Effector CD8-positive, alpha-beta T cell (primary cell): ENCODE measurements at places on chromosomes 3 and 15.

DNA sequence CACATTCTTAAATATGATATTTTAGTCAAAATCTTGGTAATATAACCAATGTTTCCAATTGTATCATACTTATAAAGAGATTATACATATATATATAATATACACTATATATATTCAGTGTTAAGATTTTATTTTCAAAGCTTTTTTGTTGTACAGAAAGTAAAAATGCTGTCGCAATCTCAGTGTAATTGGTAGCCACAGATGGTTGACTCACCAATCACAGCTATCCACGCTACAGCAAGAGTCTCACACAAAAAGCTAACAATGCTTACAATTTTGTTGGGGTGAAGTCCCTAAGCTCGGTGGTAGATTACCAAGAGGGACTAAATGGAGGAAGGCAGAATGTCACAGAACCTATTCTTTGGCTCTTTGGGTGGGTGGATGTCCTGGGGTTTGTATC is 16.9 kb upstream of the CFAP161 start:
- DNase-seq = no peak

- no peak for DNase-seq
Observed at GRCh38 chr3:96264701-96265100, 549.7 kb upstream of the EPHA6 start.

GRCh38 chr3:37646865-37647264 is 214.8 kb upstream of the CTDSPL start:
- DNase-seq = no peak

GRCh38 chr3:165206454-165207266 is 10.5 kb upstream of the SLITRK3 start:
- no peak for DNase-seq

DNA sequence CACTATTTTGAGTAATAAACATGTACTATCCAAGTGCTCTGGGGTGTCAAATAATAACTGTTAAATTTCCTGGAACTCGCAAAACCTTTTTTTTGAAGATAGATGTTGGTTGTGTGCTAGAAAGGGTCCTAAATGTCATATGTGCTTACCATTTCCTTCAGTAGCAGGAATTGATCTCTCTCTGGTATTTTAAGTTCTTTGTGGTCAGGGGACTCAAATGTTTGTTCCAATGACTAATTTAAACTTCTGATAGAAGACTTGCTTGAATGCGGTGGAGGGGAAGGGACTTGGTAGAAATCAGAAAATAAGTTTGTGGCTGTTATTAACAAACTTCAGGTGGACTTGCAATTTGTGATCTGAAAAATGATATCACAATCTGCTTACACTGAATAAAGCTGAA is 26.8 kb downstream of the ARIH2 start:
- DNase-seq = no peak

DNA sequence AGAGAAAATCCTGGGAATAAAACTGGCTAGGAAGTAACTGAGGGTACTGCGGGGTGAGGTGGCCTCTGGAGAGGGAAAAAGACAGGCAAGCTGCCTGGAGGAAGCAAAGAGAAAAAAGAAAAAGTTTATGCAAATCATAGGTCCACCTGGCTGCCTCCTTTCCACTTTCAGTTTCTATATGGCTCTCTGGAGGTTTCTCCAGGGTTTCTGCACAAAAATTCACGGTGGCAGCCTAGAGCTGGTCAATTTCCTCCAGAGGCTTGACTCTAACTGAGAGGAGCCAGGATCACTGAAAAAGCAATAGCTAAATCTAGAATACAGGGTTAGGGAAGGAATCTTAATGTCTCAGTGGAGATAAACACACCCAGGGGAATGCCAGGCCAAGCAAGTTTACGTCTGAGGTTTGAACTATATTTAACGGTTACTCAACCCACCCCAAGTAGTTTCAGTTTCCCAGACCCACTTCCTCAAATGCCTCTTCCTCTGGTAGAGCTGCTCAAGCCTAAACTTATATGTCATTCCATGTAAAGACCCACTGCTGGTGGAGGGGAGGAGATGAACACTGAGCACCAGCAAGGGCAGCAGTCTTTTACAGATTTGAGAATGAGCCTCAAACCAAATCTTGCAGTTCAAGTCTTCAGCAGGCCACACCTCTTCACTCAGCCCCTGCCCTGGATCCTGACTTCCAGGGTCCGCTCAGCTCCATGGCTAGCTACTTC is 5.7 kb downstream of the LYSMD2 start:
- no peak for DNase-seq

GRCh38 chr3:24043985-24044384 is 98.9 kb downstream of the NR1D2 start:
- no peak for DNase-seq

DNA sequence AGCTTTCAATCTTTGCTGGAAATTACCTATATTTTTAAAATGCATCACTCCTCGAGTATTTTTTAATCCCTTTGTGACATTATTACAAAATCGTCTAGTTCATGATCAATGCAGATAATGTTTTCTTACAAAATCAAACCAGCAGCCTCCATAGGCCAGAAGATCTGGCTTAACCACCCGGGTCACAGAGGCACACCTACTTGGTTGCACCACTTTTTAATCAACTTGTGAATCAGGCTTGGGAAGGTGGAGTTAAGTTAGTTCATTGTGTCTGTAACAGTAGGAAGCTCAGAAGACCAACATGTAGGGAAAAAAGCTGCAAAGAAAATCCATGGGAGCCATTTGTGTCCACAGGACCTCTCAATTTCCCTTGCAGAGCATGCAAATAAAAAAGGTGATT is 148.0 kb downstream of the TP63 start:
- DNase-seq = no peak

- DNase-seq = no peak
Observed at GRCh38 chr15:81029414-81030300, 28.9 kb downstream of the TLNRD1 start.

DNA sequence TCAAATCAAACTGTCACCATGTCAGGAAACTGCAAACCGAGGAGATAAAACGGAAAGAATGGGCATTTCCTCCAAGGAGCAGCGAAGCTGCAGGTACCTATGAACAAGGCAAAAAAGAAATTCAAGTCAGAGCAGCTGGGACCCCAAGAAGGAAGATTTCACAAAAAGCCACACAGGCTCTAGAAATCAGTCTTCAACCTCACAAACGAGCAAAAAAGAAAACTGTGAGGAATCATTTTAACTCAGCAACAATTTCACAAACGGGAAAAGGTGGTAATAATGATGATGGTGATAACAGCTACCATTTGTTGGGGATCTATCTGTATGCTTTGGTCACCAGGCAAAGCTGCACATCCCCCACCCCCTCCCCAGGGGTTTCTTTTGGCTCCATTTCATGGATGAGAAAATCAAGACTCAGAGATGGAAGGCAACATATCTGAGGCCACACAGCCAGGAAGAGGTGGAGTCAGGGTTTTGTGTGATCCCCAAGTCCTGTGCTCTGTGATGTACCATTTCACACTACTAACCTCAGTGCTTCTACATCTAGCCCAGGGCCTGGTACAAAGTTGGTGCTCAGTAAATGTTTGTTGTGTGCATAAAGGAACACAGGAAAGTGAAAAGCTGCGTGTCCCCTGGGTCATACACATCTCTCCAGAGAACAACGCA is 109.9 kb downstream of the IQSEC1 start:
- no peak for DNase-seq

DNA sequence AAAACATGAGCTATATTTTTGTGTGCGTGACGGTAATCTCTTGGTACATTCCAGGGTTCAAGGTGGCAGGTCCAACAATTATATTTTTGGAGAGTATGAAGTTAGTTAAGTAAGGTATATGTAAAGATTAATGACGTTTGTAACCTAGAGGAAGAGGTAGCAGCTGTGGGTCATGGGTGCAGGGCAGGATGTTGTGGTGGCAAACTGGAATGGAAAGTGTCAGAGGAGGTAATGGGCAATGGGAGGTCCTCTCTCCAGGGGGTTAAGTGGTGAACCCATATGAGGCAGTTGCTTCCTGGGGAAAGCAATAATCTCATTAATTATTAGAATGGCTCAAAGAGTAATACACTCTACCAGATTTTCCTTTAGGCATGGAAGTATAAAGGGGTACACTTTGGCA is 1.0 kb upstream of the CD200R1L start:
- DNase-seq = no peak

DNA sequence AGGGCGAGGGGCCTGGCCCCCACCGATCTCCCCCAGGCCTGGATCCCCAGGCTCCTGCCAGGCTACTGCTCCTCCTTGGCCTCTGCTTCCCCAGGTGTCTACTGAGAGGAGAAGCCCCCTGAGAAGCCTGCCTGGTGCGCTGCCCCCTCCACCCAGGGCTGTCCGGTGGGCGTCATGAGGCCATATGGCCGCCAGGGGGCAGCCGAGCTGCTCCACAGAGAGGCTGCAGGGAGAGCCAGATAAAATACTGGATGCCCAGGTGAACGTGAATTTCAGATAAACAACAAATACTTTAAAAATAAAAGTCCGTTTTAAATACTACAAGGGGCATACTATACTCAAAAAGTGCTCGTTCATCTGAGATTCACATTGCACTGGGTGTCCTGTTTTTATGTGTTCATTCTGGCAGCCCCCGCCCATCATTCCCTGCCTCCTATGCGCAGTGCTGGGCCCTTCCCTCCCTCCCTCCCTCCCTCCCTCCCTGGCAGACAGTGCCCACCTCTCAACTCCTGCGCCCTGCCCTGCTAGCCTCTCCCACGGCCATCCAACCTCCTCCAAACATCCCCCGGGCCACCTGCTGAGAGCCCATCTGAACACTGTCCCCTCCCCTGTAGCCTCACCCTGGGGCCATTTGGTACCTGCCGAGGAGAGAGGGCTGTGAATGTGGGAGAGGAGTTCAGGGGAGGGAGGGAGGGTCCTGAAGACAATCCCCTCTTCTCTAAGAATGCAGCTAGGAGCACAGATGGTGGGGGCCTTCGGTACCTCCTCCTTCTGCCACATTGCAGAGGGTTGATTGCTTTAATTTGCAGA is 29.6 kb downstream of the PSTPIP1 start:
- DNase-seq = peak; percentile 60

GRCh38 chr15:90004671-90005070 is 3.5 kb downstream of the ZNF710 start:
- DNase-seq = no peak

- DNase-seq = no peak
Observed at GRCh38 chr3:64353226-64353625, 128.0 kb upstream of the PRICKLE2 start.

- no peak for DNase-seq
Observed at GRCh38 chr15:82132742-82133141, 86.9 kb upstream of the MEX3B start.

GRCh38 chr15:99212406-99212805 is 37.0 kb downstream of the TTC23 start:
- DNase-seq = no peak

DNA sequence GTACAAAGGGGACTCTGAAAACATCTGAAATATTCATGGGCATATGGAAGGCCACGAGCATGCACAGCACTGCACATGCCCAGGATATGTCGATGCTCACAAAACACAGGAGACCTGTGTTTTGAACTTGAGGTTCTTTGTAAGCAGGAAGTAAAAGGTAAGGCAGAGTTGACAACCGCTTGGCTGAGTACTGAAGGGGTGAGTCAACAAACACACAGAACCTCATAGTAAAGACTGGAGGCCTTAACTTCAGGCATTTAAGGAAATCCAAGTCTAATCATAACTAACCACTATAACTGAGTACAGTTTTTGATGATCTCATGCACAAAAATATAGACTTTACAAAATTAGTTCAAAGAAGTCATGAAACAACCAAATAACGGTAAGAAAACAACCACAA is 80.6 kb downstream of the MYO9A start:
- no peak for DNase-seq

DNA sequence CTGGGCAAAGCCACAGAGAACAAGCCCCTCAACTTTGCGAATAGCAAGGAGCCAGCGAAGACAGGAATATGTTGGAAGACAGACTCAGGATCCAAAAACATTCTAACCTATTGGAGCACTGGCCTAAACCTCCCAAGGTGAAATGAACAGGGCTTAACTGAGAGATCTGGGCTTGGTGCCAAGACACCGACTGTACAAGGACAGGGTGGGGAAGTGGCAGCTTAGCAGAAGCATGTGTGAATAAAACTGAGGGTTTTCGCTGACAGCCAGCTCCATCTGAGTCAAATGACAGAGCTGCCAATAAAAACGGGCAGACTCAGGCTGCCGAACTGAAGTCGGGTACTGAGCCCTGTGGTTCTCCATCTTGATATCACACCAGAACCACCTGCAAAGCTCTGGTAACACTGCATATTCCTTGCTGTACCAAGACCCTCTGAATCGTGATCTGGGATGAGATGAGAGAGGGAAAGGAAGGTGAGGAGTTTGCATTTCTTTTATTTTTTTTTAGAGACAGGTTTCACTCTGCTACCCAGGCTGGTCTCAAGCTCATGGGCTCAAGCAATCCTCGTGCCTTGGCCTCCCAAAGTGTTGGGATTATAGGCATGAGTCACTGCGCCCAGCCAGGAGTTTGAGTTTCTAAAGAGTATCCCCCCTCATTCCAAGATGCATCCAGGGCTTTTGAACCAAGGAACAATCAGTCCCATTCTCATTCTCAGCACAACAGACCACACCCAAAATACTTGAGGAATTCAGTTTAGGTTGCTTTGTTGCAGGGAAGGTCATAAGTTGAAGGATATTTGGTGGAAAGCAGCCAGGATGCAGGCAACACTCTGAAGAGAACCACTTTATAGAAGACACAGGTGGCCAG is 6.0 kb upstream of the PLCB2 start:
- peak; percentile 19 for DNase-seq

DNA sequence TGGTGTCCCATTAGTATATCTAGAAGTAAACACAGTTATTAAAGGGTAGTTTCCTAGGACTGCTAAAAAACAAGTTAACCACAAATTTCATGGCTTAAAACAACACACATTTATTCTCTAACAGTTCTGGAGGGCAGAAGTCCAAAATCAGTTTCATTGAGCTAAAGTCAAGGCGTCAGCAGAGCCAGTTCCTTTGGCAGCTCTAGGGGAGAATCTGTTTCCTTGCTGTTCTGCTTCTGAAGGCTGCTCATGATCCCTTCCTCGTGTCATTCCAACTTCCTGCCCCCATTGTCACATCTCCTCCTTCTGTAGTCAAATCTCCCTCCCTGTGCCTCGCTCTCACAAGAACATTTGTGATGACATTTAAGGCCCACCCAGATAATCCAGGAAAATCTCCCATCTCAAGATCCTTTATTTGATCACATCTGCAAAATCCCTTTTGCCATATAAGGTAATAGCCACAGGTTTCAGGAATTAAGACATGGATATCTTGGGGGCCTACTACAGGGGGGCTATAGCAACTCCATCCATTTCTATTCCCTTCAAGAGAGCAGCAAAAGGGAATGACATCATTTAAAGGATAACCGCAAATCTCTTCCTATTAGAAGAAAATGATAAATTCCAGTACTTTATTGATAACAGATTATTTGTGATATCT is 50.1 kb downstream of the GPR176 start:
- DNase-seq = no peak

GRCh38 chr15:92104072-92104471 is 250.6 kb downstream of the SLCO3A1 start:
- DNase-seq = no peak

GRCh38 chr3:32584660-32585059 is 14.0 kb upstream of the DYNC1LI1 start:
- DNase-seq = no peak

- no peak for DNase-seq
Observed at GRCh38 chr3:36297195-36297594, 83.1 kb upstream of the STAC start.

- DNase-seq = no peak
Observed at GRCh38 chr3:12835052-12835665, 6.2 kb downstream of the RPL32 start.
